ENCODE measurements at places on chromosomes 5 and 9. TPM values are rescaled to one million over a fixed set of nuclear protein-coding genes. Genes with fewer than 3 reads are reported as not detected.
A peak's percentile ranks its signal among the peaks of the same experiment; 100 is the strongest.

- H3K27me3 ChIP-seq = no peaks in the 10 kb centered on the region
- DNase-seq = no peak
- no peaks in the 10 kb centered on the region for H3K4me1 ChIP-seq
These were observed 63.3 kb upstream of the SLCO6A1 start for GRCh38 chr5:102561894-102562760.

DNA sequence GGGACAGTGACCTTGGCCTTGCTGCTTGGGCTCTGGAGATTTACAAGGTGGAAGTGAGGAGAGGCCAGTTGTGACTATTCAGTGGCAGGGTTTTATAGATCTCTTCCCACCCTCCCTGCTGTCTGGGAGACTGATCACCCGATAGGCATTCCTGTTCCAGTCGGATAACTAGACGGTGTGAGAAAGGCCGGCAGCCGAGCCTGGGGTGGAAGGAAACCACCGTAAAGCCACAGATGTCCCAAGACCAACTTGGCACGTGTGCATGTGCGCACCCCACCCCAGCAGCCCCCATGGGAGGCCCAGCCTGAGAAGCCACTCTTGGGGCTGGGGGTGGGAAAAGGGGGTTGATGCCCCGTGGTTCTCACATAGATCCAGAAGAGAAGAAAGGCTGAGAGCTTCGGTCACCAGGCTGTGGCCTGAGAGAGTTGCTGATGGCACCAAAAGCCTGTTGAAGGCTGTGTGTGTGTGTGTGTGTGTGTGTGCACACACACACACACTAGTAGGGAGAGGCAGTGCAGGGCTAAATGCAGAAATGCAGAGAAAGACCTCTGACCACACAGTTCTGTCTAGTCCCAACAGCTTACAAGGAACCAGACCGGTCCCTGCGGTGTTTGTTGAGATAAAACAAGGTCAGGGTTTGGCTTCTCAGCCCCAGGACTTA lies 225.8 kb downstream of the FANCC start:
- peaks cover 13% of the 10 kb centered on the region for H3K36me3 ChIP-seq
- peaks cover 68% of the 10 kb centered on the region for H3K4me1 ChIP-seq
- no peak overlapping the region for H3K4me3 ChIP-seq
- H3K27ac ChIP-seq = peak overlapping the region; percentile 77
- no peak for DNase-seq
- H3K27me3 ChIP-seq = no peaks in the 10 kb centered on the region

- H3K27ac ChIP-seq = no peak overlapping the region
- no peaks in the 10 kb centered on the region for H3K36me3 ChIP-seq
- no peak overlapping the region for H3K4me3 ChIP-seq
- no peaks in the 10 kb centered on the region for H3K4me1 ChIP-seq
These were observed 183.7 kb downstream of the TLR4 start for GRCh38 chr9:117887941-117888340.

GRCh38 chr5:33939556-33940262 lies 3.5 kb downstream of the RXFP3 start:
- no peak overlapping the region for H3K4me3 ChIP-seq
- peaks cover 57% of the 10 kb centered on the region for H3K27me3 ChIP-seq
- DNase-seq = no peak
- peaks cover 16% of the 10 kb centered on the region for H3K4me1 ChIP-seq

- no peaks in the 10 kb centered on the region for H3K36me3 ChIP-seq
- H3K27ac ChIP-seq = no peak overlapping the region
- H3K4me3 ChIP-seq = no peak overlapping the region
- H3K27me3 ChIP-seq = no peaks in the 10 kb centered on the region
- no peak for DNase-seq
These were observed 31.1 kb downstream of the PTTG1 start for GRCh38 chr5:160452795-160453194.

DNA sequence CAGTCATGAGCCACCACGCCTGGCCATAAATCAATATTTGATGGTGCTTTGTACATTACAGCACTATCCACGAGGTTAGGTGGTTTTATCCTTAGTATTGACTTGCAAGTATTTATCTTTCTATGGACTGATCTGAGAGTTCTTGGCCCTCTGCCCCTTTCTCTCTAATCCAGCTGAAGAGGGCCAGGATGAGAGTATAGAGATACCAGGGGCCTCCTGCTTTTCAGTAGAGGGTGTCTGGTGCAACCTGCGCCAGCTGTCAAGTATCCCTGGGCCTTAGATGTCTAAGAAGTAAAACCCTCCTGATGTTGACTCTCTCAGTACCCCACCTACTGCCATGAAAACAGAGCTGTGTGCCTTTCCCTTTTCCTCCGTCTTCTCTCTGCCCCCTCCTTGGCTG lies 153.4 kb downstream of the SLIT3 start:
- H3K4me1 ChIP-seq = peaks cover 19% of the 10 kb centered on the region
- no peaks in the 10 kb centered on the region for H3K36me3 ChIP-seq
- no peak for DNase-seq
- no peaks in the 10 kb centered on the region for H3K27me3 ChIP-seq
- H3K27ac ChIP-seq = no peak overlapping the region

GRCh38 chr5:149283626-149284480 lies 12.2 kb downstream of the AFAP1L1 start:
- no peak overlapping the region for H3K4me3 ChIP-seq
- DNase-seq = no peak
- H3K36me3 ChIP-seq = no peaks in the 10 kb centered on the region
- peaks cover 40% of the 10 kb centered on the region for H3K4me1 ChIP-seq
- peak overlapping the region; percentile 72 for H3K27ac ChIP-seq

- no peaks in the 10 kb centered on the region for H3K36me3 ChIP-seq
- peaks cover 53% of the 10 kb centered on the region for H3K4me1 ChIP-seq
- H3K4me3 ChIP-seq = peak overlapping the region; percentile 91
- H3K27ac ChIP-seq = peak overlapping the region; percentile 82
- H3K27me3 ChIP-seq = no peaks in the 10 kb centered on the region
These were observed 644 bp downstream of the BRD3 start for GRCh38 chr9:134066913-134067851.

GRCh38 chr9:97382099-97382718 lies 29.7 kb upstream of the TDRD7 start:
- no peak for DNase-seq
- peaks cover 17% of the 10 kb centered on the region for H3K36me3 ChIP-seq
- H3K4me3 ChIP-seq = no peak overlapping the region
- H3K27ac ChIP-seq = no peak overlapping the region
- no peaks in the 10 kb centered on the region for H3K27me3 ChIP-seq

GRCh38 chr5:43121913-43122484 lies 1.3 kb downstream of the ZNF131 start:
- no peaks in the 10 kb centered on the region for H3K27me3 ChIP-seq
- peak overlapping the region; percentile 98 for H3K27ac ChIP-seq
- H3K4me3 ChIP-seq = peak overlapping the region; percentile 97
- peaks cover 16% of the 10 kb centered on the region for H3K36me3 ChIP-seq
- H3K4me1 ChIP-seq = peaks cover 32% of the 10 kb centered on the region
- no peak for DNase-seq

GRCh38 chr9:99735041-99735440 lies 86.6 kb upstream of the NR4A3 start:
- H3K4me3 ChIP-seq = no peak overlapping the region
- H3K4me1 ChIP-seq = no peaks in the 10 kb centered on the region
- DNase-seq = no peak
- no peak overlapping the region for H3K27ac ChIP-seq

DNA sequence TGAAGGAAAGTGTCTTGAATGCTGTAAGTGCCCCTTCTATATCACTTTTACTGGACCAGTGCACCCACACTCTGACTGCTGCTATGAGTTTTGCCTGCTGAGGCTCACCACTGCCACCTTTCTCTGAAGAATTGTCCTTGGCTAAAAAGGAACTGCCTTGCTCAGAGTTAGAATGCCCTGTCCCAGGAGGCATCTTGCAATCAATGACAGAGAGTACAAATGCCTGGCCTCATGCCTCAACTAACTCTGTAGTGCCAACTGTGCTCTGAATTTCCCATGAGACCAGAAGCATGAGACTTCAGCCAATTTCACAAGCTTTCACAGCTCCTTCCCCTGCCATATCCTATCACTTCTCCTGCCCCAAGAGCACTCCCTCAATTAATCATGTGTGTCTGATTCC lies 569.7 kb downstream of the ZNF608 start:
- DNase-seq = no peak
- H3K27ac ChIP-seq = no peak overlapping the region
- H3K4me1 ChIP-seq = no peaks in the 10 kb centered on the region
- H3K27me3 ChIP-seq = no peaks in the 10 kb centered on the region

DNA sequence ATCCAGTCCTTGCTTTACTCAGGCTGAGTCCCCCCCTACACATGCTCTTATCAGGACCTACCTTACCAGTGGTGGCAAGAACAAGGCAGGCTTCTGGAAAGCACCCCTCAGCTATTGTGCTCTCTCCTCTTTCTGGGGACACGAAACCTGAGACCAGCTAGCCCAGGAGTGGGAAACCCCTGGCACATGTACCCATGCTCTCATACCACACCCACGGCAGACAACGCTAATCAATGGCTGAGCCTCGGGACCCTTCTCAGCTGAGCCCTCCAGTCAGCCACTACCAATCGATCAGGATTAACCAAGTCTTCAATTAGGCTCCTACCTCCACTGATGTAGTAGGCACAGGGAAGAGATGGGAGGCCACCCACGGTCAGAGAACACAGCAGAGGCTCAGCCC lies 65.1 kb downstream of the VAV2 start:
- no peak overlapping the region for H3K4me3 ChIP-seq
- H3K27me3 ChIP-seq = no peaks in the 10 kb centered on the region
- H3K4me1 ChIP-seq = no peaks in the 10 kb centered on the region
- no peak overlapping the region for H3K27ac ChIP-seq

- H3K4me1 ChIP-seq = peaks cover 8% of the 10 kb centered on the region
- H3K4me3 ChIP-seq = no peak overlapping the region
These were observed 21.3 kb downstream of the URM1 start for GRCh38 chr9:128392302-128393144.

DNA sequence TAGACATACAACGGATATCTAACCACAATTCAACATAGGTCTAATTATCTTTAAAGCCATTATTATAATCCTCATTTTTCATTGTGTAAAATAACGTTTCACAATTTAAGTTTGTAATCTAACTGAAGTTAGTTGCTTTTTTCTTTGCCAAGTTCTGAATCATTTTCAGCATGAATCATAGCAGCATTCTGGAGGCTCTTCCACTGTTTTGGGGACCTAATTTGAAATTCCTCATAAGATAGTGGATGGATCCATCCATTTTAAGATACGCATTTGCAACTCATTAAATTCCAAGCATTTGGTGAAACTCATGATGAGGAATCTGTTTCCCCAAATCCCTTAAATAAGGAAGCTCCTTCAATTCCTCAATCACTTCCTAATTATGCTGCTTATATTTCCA lies 447.1 kb upstream of the CDH10 start:
- H3K36me3 ChIP-seq = no peaks in the 10 kb centered on the region
- no peaks in the 10 kb centered on the region for H3K4me1 ChIP-seq
- DNase-seq = no peak
- H3K4me3 ChIP-seq = no peak overlapping the region
- no peaks in the 10 kb centered on the region for H3K27me3 ChIP-seq

GRCh38 chr5:139392324-139392677 lies 2.6 kb upstream of the MZB1 start:
- H3K27me3 ChIP-seq = peaks cover 25% of the 10 kb centered on the region
- H3K4me3 ChIP-seq = peak overlapping the region; percentile 56

GRCh38 chr9:124293718-124294506 lies 36.2 kb downstream of the NEK6 start:
- H3K4me1 ChIP-seq = peaks cover 67% of the 10 kb centered on the region
- no peak overlapping the region for H3K27ac ChIP-seq
- no peaks in the 10 kb centered on the region for H3K27me3 ChIP-seq
- no peak for DNase-seq
- H3K36me3 ChIP-seq = no peaks in the 10 kb centered on the region

DNA sequence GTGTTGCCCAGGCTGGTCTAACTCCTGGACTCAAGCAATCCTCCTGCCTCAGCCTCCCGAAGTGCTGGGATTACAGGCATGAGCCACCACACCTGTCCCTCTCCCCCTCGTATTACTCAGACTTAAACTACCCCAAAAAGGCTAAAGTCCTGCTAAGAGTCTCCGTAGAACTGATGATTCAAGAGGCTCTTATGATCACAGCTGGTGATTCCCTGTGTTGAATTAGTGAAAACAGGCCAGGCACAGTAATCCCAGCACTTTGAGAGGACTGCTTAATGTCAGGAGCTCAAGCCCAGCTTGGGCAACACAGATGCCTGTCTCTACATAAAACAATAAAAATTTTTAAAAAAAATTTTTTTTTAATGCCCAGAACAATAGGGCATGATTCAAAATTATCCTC lies 9.2 kb downstream of the CDC26 start:
- DNase-seq = no peak
- no peaks in the 10 kb centered on the region for H3K27me3 ChIP-seq
- peaks cover 56% of the 10 kb centered on the region for H3K36me3 ChIP-seq
- H3K4me3 ChIP-seq = no peak overlapping the region

GRCh38 chr5:106380736-106381135 lies 1290.0 kb downstream of the EFNA5 start:
- no peaks in the 10 kb centered on the region for H3K4me1 ChIP-seq
- H3K27ac ChIP-seq = no peak overlapping the region
- H3K36me3 ChIP-seq = no peaks in the 10 kb centered on the region
- no peaks in the 10 kb centered on the region for H3K27me3 ChIP-seq

- H3K4me1 ChIP-seq = peaks cover under 1% of the 10 kb centered on the region
- DNase-seq = no peak
- H3K4me3 ChIP-seq = no peak overlapping the region
- H3K36me3 ChIP-seq = peaks cover 7% of the 10 kb centered on the region
- no peaks in the 10 kb centered on the region for H3K27me3 ChIP-seq
- no peak overlapping the region for H3K27ac ChIP-seq
These were observed 130.5 kb downstream of the SCAMP1 start for GRCh38 chr5:78490709-78491485.

DNA sequence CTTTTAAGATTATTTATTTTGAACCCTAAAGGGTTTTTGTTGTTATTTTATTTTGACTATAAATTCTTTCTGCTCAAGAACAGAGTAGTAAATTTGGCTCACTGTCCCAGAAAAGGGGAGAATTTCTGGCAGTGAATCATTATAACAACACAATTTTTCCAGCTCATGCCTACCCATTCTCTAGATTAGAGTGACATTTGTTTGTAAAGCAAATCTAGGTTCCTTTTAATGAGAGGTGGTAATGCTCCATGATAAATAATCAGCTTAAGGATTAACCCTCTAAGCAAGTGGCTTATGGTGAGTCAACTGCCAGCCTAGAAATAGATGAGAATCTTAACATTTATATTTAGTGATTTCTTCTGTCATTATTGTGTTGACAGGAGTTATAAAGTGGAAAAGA lies 409.2 kb downstream of the NFIB start:
- no peaks in the 10 kb centered on the region for H3K36me3 ChIP-seq
- H3K27me3 ChIP-seq = no peaks in the 10 kb centered on the region
- no peak overlapping the region for H3K4me3 ChIP-seq
- peaks cover 11% of the 10 kb centered on the region for H3K4me1 ChIP-seq
- DNase-seq = no peak
- H3K27ac ChIP-seq = no peak overlapping the region

IRGM gene
- total RNA-seq = not detected

OR1L4 gene
- not detected for total RNA-seq

IL3 gene
- total RNA-seq = not detected

BTNL3 gene
- total RNA-seq = not detected

DNAH5 gene
- 0.15 TPM for total RNA-seq

ZNF454 gene
- total RNA-seq = 0.52 TPM

GGTA1 gene
- total RNA-seq = 8.6 TPM

SMIM3 gene
- total RNA-seq = 10.5 TPM

RMI1 gene
- total RNA-seq = 4.2 TPM

TEX48 gene
- total RNA-seq = not detected

KIAA0825 gene
- total RNA-seq = 5.8 TPM

LRRC19 gene
- not detected for total RNA-seq

MCIDAS gene
- not detected for total RNA-seq

CDH12 gene
- total RNA-seq = 1.2 TPM

ABO gene
- total RNA-seq = 2.6 TPM

FBXL7 gene
- 5.9 TPM for total RNA-seq

ALDH1A1 gene
- total RNA-seq = 19.2 TPM

FOXD4L6 gene
- 0.72 TPM for total RNA-seq

ST6GALNAC6 gene
- total RNA-seq = 47.4 TPM

SLC28A3 gene
- total RNA-seq = 10.7 TPM

UBTD2 gene
- total RNA-seq = 7.0 TPM

RANBP3L gene
- total RNA-seq = 1.7 TPM

Data from suprapubic skin (tissue), 4 donors.